ENCODE measurements at places on chromosomes 6 and 20.

DNA sequence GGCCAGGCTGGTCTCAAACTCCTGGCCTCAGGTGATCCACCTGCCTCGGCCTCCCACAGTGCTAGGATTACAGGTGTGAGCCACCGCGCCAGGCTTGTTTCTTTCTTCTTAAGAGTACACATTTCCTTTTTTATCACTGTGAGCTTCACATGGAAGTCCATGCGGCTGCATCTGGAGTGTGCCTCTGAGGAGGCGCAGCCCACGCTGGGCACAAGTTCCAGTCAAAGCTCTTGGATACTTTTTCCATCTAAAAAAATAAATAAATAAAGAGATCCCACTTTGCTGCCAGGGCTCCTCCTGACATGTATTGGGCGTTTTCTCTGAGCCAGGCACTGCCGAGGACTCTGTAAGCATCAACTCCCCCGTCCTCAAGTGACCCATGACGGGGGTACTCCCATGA lies 123.0 kb downstream of the PREX1 start:
- DNase-seq = no peak

DNA sequence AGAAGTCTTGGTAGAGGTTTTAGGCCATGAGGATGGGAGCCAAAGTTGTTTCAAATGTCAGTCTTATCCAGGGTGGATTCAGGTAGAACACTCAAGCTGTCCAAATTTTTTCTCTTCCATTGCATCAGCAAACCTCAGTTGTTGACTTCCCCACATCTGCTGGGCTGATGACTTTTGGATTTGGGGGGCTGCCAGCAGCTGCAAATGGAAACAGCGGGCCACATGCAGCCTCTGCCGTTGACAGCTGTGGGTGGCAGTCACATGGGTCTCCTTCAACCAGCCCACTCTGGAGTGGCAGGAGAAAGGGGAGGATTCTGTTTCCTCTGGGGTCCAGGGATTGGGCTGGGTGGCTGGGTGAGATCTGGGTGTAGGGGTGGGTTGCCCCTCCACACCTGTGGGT lies 5.8 kb upstream of the MLN start:
- no peak for DNase-seq

DNA sequence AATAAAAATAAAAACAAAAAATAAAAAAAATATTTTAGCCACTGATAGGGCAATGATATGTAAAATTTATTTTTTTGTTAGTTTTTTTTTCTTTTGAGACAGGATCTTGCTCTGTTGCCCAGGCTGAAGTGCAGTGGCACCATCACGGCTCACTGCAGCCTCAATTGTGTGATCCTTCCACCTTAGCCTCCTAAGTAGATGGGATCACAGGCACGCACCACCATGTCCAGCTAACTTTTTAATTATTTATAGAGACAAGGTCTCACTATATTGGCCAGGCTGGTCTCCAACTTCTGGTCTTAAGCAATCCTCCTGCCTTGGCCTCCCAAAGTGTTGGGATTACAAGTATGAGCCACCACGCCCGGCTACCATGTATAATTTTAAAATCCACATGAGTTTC lies 59.4 kb downstream of the RIOK1 start:
- DNase-seq = no peak

DNA sequence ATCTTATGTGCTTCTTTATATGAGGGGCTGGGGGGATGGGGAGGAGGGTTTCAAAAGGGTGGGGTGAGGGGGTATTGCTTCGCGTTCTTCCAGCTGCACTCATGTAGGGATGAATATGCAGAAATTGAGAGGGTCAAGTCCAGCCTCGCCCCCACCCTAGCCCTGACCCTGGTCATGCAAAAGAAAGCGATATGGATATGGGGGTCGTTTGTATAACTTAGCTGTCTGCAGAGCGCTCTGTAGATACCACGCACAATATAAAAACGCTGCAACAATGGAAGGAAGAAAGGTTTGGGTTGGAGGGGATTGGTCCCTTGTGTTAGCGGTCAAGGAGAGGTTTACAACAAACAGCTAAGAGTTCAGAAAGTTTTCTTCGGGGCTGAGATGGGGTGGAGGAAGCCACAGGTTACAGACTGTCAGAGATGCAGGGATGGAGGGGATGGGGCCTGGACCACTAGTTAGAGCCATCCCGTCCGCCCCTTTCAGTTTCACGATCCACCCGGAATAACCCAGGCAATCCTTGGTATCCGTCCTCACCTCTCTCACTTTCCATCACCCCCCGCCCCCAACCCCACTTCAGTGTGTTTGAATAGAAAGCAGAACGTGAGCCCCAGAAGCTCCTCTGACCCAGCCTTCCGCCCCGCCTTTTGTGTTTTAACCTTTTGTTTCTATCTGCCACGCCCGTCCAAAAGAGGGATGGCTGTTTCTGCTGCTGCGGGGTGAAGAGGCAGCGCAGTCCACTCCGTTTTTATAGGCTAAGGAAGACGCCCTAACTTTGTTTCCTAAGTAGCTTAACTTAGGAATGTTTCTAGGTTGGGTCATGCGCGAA lies 73.5 kb downstream of the SOX4 start:
- DNase-seq = no peak

DNA sequence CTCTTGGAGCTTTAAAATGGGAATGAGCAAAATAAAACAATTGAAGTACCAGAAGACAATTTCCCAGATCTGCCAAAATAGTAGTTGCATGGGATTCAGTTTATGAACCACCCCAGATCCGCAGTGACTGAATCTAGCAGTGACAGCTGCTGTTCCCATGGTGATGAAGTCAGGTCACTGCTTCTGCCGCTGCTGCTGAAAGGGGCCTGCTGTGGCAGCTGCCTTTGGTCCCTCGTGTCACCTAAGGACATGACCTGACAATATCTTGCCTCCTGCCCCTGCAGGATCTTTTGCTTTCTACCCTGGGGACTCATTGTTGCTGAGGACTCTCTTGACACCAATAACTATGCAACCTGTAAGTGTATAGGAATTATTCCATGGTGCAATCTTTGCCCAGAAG lies 34.3 kb upstream of the OGFRL1 start:
- DNase-seq = no peak

GRCh38 chr20:37571033-37571432 lies 43.4 kb upstream of the BLCAP start:
- no peak for DNase-seq

GRCh38 chr6:106547601-106548453 lies 81.5 kb downstream of the RTN4IP1 start:
- DNase-seq = no peak

GRCh38 chr20:9122571-9122970 lies 53.7 kb downstream of the PLCB4 start:
- DNase-seq = no peak

DNA sequence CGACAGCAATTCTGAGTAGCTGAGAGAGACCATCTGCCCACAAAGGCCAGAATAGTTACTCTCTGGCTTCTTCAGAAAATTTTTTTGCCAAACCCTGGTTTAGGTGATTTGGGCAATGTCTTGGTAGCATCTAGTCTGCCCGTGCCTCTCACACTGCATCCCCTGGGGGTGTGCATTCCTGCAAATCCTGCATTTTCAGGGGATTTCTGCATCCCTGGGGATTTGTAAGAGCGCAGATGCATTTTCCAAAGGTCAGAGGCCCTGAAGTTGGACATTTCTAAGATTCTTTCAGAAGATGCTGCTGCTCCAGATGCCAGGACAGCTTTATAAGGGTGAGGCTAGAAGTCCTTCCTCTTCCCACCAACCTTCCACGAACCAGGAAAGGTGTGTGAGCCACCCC lies 4.0 kb downstream of the CST9 start:
- no peak for DNase-seq

- DNase-seq = no peak
Measured at GRCh38 chr20:54524849-54525248, 49.5 kb downstream of the DOK5 start.

DNA sequence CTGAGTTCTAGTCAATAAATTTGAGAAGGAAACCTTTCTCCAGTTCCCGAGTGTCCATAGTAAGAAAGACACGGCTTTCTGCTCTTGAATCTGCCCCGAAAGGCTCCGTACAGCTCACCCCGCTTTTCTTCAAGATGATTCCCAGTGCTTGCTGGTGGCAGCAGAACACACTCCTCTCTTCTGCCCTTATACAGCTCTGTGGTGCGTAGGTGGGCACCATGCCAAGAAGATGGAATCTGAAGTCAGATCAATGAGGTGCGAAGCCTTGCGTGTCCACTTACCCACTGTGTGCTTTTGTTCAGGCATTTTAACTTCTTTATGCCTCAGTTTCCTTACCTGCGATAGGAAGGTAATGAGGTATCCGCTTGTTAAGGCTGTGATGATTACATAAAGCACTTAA lies 142.2 kb downstream of the WDR27 start:
- DNase-seq = no peak

DNA sequence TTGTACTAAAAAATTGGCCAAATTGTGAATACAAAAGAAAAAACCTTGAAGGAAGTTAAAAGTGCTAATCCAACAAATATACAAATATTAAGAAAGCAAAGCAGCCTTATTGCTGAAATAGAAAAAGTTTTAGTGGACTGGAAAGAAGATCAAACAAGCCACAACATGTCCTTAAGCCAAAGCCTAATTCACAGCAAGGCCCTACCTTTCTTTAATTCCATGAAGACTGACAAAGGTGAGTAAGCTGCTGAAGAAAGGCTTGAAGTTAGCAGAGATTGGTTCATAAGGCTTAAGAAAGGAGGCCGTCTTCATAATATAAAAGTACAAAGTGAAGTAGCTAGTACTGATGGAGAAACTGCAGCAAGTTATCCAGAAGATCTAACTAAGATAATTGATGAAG lies 53.5 kb downstream of the TINAG start:
- DNase-seq = no peak

GRCh38 chr6:106084106-106084988 lies 1.8 kb upstream of the PRDM1 start:
- DNase-seq = no peak

- DNase-seq = no peak
Measured at GRCh38 chr6:168411793-168412192, 29.2 kb upstream of the SMOC2 start.

GRCh38 chr6:123829302-123829953 lies 25.8 kb downstream of the NKAIN2 start:
- DNase-seq = no peak

DNA sequence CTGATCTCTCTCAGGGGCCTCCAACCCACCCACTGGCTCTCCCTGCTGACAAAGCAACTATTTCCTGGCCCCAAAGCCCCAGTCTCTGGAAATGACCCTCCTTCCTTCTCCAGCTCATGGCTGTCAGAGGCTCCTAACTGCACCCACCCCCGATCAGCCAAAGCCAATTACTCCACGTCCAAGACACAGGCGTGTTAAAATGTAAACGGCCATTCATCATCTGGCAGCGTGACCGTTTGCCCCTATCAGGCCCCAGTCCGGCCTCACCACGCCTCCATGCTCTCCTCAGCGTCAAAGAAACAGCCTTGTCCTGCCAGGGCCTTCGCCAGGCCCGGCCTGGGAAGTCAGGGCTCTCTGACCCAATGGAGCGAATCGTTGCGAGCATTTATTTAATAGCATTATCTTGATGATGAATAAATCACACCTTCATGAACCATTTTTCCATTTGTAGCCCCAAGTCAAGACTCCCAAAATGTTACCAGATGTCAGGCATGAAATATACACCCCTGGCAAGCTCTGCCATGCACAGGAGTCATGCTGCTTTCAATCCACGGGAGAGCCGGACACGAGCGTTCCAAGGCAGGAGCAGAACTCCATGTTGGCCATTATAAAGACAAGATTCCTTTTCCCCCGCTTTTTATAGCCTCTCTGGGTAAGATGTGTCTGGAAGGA lies 17.7 kb downstream of the RIPOR3 start:
- no peak for DNase-seq

DNA sequence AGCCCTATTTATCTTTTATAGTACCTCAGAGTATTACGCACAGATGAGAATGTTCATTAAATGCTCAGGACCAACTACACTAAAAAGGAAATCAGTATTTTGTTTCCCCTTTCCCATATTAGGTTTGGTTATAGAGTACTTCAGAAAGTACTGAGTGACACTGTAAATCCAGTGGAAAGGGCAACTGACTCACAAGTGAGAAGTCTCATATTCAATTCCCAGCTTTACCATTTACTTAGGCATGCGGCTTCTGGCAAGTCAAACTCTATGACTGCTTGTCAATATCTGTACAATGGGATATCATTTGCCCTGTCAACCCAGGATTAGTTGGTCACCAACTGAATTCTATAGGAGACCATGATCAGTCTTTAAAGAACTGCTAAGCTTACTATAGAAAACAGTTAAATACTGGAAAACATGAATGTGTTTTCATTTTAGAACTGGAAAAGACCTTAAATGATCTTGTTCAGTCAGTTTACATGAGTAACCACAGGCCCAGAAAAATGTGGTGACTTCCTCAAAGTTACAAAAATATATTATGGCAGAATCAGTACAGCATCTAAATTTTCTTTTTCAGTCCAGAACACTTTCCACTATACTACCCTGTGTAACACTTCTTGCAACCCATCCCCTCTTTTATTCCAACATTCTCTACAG lies 3.6 kb downstream of the MAP3K7 start:
- no peak for DNase-seq

DNA sequence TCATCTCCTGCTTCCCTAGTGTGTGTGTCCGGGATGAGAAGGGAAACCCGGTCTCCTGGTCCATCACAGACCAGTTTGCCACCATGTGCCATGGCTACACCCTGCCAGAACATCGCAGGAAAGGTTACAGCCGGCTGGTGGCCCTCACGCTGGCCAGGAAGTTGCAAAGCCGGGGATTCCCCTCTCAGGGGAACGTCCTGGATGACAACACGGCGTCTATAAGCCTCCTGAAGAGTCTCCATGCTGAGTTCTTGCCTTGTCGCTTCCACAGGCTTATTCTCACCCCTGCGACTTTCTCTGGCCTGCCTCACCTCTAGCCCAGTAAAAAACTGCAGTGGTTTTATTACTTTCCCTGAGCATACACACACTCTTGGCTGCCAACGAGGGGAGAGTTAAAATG lies 23.9 kb upstream of the C6orf141 start:
- DNase-seq = no peak

- peak; percentile 80 for DNase-seq
Measured at GRCh38 chr6:163414117-163414945, at the start of gene QKI. Gene QKI, plus strand, starts transcription at chr6:163414718. Its CDS starts 476 bp downstream, at chr6:163415194.

DNA sequence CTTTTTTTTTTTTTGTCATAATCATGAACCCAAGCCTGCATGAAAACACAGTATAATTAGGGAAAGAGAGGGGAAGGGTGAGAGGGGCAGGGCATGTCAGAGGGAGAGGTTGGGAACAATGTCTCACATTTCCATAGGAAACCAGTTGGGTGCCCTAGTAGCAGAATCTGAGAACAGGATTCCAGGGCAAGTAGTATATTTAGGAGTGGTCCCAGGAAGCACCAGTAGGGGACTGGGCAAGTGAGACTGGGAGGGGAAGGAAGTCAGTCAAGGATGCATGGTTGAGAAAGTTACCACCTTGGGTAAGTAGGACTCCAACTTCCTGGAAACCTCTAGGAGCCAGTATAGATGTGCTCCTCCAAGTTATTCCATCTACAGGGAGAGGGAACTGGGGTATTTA lies 88.6 kb upstream of the MAFB start:
- DNase-seq = no peak

GRCh38 chr6:153312634-153313033 lies 181.6 kb upstream of the RGS17 start:
- DNase-seq = peak; percentile 22

- no peak for DNase-seq
Measured at GRCh38 chr20:63175038-63175895, 40.7 kb downstream of the YTHDF1 start.

Data from stimulated activated CD4-positive, alpha-beta T cell treated with anti-CD3 and anti-CD28 coated beads, TNF-alpha, amount 100 ng/mL, for 24 hours (primary cell).